ENCODE measurements at places on chromosomes 3 and 15.

GRCh38 chr3:49614936-49615335 lies 59.2 kb upstream of the APEH start:
- no peak for DNase-seq

- DNase-seq: no peak
These were observed 6.8 kb downstream of the SLC35A5 start for GRCh38 chr3:112568642-112569041.

GRCh38 chr3:184982076-184982475 lies 170.1 kb downstream of the VPS8 start:
- DNase-seq: no peak

- peak; percentile 53 for DNase-seq
These were observed 3.6 kb upstream of the NCK1 start for GRCh38 chr3:136858381-136858780.

GRCh38 chr15:101324524-101325177 lies 29.6 kb upstream of the SNRPA1 start:
- DNase-seq: no peak
